ENCODE measurements at places on chromosomes 12 and 14. TPM values are rescaled to one million over a fixed set of nuclear protein-coding genes. Genes with fewer than 3 reads are reported as not detected.

DNA sequence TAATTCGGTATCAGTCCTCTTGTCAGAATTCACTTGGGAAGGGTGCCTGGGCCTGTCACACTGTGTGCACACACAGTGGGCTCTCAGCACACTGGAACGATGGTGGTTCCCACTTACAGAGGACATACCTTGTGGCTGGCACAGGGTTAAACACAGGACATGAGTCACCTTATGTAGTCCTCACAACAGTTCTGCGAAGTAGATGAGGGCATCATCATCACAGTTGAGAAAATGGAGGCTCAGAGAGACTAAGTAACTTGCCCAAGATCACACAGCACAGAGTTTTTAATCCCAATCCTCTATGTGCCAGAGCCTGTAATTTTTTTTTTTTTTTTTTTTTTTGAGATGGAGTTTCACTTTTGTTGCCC lies 90.7 kb downstream of the NINJ2 start:
- no peak for DNase-seq

DNA sequence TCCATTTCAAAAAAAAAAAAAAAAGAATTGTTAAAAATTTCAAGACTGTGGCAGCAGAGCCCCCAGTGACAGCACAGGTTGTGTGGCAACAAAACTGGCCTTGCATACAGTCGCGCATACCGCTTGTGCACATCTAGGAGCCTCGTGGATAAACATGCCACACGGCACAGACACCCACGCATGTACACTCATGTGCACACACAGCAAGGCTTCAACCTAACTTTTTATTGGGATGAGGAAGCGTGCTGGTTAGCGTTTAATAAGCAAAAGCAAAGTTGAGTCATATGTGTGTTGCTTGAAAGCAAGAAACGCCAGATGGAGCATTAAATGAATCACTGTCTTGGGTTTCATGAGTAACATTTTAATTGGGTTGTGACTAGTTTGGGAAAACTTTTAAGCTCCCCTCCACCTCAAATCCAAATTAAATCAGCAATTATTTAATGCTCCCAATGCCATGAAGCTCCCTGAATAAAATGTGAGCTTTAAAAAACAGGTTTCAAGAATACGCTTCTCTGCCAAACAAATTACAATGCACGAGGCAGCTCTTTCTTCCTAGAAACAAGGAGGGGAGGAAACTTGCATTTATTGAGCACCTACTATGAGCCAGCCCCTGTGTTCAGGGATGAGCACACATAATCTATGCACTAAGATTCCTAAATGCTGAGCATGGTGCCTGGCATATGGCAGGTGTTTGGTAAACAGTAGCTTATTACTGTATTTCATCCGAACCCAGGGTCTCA lies 35.7 kb upstream of the EML1 start:
- no peak for DNase-seq

DNA sequence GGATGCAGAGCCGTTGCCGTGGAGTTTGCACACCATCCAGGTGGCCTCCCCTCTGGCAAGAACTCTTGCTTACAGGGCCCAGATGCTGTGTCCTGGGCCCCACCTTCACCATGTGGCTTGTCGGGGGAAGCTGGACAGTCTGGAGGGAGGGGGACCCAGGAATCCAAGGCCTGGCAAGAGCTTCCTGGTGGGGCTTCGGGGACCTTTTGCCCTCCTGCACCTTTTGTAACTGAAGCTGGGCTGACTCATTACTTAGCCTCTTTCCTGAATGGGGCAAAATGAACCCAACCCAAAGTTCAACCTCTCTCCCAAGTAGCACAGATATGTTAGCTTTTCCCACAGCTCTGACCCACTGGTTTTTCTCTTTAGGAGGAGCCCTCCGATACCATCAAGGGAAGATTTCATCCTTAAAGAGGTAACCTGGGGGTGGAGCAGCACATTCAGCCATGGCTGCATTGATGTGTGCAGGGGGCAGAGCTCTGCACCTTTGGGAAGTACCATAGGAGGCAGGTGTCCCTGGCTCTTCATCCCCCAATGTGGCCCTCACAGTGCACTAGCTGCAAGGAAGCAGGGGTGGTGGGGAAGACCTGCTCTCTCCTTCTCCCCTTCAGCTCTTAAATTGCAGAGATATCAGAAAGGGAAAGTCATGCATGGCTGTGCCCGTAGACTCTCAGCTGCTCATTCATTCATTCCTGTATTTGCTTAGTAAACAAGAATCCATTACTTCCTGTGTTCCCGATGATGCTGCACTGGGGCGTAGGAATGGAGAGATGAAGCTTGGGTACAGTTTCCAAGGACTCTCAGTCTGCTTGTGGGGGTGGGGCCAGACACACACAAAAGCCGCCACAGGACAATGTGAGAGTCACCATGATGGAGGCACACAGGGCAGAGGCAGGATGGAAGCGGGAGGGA lies 13.0 kb downstream of the MVK start:
- DNase-seq = no peak

- DNase-seq = no peak
These were observed 14.0 kb downstream of the PGAM5 start for GRCh38 chr12:132724506-132725241.

- DNase-seq = no peak
These were observed 48.4 kb downstream of the KTN1 start for GRCh38 chr14:55628426-55628825.

GRCh38 chr12:107115119-107115518 lies 21.8 kb upstream of the CRY1 start:
- no peak for DNase-seq

- DNase-seq = no peak
These were observed 54.7 kb downstream of the PRIMA1 start for GRCh38 chr14:93733631-93734030.

DNA sequence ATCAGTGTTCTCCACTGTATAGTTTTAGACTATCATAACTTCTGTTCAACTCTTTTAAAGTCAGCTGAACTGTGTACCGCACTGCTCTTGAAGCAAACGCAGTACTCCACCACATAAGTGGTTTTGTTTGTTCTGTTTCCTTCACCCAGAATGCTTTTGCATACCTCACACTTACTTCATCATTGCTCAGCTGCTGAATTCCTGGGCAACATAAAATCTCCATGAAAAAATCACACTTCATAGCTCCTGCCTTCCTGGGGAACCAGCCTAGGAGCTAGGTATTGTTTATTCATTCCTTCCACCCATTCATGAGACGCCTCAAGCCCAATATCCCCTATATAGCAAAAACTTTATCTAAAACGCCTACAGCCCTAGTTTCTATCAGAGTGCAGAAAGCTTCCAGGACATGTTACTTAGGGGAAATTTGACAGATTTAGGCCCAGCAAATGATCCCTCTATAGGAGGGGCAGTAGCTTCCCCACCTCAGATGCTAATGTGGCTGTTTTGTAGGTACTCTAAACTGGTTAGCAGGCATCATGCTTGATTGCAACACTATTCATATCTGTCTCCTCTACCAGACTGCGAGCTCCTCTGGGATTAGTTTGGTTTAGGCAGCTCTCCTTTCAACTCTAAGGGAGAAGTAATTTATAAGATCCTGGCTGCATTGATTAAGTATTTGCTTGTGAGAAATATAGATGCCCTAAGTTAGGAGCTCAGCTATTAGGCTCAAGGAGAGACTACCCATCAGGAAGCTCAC lies 44.5 kb downstream of the LRRC9 start:
- DNase-seq = no peak

DNA sequence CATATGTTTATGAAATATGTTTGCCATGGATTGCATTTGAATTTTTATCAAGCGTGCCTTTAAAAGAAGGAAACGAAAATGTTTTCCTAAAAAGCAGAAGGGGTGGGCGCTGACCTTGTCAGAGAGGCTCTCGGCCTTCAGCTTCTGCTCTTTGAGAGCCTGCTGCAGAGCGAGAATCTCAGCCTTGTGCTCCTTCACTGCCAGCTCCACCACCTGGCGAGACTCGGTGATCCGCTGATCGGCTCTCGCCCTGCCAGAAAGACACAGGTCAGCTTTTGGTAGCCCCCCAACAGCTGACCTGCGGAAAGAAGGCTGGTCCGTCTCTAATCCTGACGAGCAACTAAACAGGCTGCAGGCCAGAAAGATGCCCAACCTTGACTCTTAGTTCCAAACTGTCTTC lies 62.4 kb downstream of the PRKAB1 start:
- DNase-seq = no peak

DNA sequence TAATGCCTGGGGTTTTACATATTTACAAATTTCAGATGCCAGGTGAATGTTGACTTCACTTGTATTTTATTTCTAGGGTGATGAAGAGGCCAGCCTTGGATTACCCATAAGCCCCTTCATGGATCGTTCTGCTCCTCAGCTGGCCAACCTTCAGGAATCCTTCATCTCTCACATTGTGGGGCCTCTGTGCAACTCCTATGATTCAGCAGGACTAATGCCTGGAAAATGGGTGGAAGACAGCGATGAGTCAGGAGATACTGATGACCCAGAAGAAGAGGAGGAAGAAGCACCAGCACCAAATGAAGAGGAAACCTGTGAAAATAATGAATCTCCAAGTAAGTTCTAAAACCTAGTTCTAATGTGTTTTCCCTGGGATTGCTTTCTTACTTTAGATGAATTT lies 41.3 kb upstream of the SLCO1C1 start:
- DNase-seq = no peak

- DNase-seq = no peak
These were observed 2.3 kb downstream of the NRXN3 start for GRCh38 chr14:78172428-78172827.

DNA sequence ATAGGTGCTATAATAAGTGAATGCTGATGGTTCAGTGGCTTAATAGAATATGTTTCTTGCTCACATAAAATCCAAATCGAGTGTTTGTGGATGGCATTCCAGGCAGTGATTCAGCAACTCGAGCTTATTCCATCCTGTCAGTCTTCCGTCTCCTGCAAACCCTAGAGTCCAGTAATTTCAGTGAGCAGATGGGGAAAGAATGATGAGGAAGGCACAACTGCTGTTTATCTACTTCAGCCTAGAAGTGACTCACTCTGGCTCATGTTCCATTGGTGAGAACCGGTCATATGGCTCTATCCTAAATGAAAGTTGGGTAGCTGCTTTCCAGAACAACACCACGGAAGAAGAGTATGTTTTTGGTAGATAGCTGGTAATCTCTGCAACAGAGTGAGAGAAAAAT lies 421.8 kb upstream of the PDE3A start:
- DNase-seq = no peak

GRCh38 chr12:16881986-16882570 lies 276.1 kb upstream of the LMO3 start:
- DNase-seq = no peak

- no peak for DNase-seq
These were observed 188.3 kb downstream of the DAD1 start for GRCh38 chr14:22400655-22401259.

DNA sequence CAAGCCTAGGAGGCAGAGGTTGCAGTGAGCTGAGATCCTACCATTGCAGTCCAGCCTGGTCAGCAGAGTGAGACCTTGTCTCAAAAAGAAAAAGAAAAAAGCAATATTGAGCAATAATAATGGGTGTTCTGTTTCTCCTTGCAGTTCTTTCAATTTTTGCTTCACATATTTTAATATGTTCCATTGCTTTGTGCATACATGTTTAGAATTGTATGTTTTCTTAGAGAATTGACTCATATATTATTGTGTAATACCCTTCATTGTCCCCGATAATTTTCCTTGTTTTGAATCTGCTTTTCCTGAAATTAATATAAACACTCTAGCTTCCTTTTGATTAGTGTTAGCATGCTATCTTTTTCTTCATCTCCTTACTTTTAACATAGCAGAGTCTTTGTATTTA lies 138.4 kb upstream of the NPAS3 start:
- DNase-seq = no peak

DNA sequence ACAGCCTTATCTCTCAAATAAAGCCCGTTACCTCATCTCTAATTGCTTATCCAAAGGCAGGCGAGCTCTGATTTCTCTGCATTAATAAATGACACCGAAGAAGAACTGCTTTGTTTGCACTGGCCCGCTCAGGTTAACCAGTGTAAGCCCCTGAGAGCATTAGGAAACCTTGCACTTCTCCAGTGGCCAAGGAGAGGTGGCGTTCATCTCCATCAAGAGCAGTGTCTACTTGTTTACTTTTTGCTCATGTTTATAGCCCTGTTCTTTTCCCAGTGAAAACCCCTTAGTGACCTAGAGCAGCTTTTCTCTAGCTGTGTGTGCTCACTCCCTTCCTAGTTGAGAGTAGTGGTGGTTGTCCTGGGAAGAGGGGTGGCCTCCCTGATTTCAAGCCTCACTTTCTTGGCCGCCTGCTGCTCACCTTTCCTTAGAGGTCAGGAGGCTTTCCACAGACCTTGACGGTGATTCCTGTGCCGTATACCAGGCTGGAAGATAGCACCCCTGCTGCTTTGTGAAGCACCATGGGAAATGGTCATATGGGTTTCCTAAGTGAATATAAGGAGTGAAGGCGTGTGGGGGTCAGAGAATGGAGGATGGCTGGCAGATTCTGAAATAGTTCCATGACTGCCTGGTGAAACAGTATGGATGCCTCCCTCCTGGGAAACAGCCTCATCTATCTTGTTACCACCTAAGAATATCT lies 16.6 kb downstream of the FBXW8 start:
- no peak for DNase-seq

DNA sequence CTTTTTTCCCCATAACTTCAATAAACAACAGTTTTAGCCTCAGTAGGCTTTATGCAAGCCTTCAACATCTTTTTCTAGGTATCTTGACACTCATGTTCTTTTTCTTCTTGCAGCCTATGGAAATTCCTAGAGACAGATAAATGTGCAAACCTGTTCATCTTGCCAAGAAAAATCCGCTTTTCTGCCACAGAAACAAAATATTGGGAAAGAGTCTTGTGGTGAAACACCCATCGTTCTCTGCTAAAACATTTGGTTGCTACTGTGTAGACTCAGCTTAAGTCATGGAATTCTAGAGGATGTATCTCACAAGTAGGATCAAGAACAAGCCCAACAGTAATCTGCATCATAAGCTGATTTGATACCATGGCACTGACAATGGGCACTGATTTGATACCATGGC lies 295.9 kb downstream of the ZFP36L1 start:
- no peak for DNase-seq

DNA sequence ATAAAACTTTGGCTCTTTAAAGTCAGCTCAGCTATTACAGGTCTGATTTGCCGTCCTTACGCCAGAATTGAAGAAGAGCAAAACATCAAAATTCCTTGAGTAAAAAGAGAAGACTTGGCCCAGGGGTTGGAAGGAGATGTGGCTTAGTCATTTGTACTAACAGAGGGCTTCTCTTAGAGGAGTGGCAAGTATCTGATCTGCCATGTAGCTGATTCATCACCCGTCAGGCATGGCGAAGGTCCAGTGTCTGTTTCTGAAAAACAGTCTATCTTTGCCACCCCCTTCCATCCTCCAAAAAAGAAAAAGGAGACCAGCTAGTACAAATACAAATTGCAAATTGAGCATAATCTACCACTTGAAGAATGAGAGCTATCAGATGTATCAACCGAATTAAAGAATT lies 91.9 kb downstream of the RAD52 start:
- DNase-seq = no peak

- no peak for DNase-seq
These were observed 3.6 kb downstream of the NUDT4 start for GRCh38 chr12:93381161-93381975.

- DNase-seq = no peak
These were observed 11.2 kb downstream of the HECTD4 start for GRCh38 chr12:112370868-112371510.

RIMKLB gene
- 2.3 TPM for polyA plus RNA-seq

ZNF891 gene
- polyA plus RNA-seq = 0.13 TPM

MFAP5 gene
- polyA plus RNA-seq = not detected

AMN gene
- 5.1 TPM for polyA plus RNA-seq

CCDC38 gene
- 0.61 TPM for polyA plus RNA-seq

OR8S1 gene
- polyA plus RNA-seq = not detected

CALCOCO1 gene
- polyA plus RNA-seq = 24.4 TPM

Measured in liver (tissue), 10 donors.